Right forelimb (tissue), 1 donor: ENCODE measurements at places on chromosomes 6 and 20.

GRCh38 chr6:38131527-38131965 is 312.0 kb downstream of the ZFAND3 start:
- DNase-seq = peak; percentile 59

DNA sequence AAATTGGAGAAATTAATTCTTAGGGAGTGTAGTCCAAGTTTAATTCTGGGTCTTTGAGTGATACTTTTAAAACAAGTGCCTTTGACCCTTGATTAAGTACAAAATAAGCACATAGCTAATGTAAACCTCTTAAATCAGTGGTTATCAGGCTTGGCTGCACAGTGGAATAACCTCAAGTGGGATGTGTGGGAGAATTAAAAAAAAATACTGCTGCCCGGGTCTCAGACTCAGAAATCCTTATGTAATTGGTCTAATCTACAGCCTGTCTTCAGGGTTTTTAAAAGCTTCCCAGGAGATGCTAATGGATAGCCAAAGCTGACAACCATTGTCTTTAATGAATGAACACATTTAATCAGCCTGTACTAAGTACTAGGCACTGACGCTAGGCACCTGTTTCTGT is 28.5 kb upstream of the TMEM14A start:
- DNase-seq = no peak

DNA sequence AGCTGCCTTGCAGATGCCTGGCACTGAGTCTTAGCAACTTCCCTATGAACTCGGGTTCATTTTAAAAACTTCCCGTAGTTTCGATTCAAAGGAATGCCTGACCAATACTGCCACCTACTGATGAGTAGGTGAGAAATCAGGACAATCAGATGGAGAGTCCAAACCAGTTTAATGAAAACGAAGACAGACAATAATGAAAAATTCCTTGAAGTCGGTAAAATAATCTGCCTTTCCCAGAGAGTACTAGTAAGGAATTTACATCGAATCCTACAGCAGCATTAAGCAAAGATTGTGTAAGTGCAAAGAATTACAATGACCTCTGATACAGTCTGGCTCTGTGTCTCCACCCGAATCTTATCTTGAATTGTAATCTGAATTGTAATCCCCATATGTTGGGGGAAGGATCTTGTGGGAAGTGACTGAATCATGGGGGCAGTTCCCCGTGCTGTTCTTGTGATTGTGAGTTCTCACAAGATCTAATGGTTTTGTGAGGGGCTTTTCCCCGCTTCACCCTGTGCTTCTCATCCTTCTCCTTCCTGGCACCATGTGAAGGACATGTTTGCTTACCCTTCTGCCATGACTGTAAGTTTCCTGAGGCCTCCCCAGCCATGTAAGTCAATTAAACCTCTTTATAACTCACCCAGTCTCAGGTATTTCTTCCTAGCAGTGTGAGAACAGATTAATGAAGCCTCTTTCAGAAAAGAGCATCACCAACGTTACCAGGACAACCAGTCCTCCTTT is 134.4 kb downstream of the ARHGAP18 start:
- no peak for DNase-seq

DNA sequence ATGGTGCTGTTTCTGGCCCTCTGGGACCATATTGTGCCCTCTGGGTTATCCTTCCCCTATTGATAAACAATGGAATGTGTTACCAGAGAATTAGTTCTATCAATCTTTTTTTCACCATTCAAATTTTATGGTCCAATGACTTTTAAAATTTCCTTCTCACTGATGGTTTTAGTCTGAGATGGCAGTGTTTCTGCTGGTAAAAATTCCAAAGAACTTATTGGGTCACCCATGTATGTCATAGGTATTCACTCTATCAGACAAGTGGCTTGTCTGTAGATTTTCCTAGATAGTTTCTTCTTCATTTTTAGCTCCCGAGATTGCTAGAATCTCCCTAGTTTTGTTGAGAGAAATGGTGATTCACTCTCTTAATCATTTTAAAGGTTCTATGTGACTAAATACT is 357.2 kb upstream of the RGS17 start:
- DNase-seq = no peak

DNA sequence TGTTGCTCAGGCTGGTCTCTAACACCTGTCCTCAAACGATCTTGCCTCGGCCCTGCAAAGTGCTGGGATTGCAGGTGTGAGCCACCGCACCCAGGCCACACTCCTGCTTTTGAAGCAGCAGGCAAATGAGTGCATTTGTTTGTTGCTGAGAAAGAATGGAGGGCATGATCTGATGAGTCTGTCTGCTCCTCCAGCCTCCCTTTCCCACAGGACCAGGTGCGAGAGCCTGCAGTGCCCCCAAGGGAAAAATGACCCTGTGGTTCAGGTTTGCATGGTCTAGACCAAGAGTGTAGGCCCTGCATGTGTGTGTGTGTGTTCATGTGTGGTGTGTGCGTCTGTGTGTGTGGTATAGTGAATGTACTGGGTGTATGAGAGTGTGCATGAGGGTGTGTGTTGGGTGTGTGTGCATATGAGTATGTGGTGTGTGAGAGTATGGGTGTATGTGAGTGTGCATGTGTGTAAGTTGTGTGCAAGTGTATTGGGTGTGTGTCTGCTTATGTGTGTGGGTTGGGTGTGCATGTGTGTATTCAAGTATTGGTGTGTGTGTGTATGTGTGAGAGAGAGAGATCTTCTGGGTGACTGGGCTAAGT is 22.8 kb upstream of the FOXC1 start:
- no peak for DNase-seq

DNA sequence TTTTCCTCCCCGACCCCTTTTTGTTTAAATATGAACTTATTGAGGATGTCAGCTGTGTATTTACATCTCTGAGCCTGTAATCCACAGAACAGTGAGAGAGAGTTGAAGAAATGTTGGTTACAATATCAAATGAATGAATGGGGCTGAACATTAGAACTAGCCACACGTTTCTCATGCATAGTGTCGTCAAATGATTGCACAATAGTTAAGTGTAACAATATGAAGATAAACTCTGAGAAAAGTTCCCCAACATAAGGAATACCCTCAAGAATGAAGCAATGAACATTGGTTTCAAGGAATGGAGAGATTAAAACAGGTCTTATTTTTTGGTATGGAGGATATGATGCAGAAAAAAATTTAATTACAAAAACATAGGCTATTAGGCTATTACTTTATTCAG is 100.5 kb upstream of the DTNBP1 start:
- DNase-seq = no peak

DNA sequence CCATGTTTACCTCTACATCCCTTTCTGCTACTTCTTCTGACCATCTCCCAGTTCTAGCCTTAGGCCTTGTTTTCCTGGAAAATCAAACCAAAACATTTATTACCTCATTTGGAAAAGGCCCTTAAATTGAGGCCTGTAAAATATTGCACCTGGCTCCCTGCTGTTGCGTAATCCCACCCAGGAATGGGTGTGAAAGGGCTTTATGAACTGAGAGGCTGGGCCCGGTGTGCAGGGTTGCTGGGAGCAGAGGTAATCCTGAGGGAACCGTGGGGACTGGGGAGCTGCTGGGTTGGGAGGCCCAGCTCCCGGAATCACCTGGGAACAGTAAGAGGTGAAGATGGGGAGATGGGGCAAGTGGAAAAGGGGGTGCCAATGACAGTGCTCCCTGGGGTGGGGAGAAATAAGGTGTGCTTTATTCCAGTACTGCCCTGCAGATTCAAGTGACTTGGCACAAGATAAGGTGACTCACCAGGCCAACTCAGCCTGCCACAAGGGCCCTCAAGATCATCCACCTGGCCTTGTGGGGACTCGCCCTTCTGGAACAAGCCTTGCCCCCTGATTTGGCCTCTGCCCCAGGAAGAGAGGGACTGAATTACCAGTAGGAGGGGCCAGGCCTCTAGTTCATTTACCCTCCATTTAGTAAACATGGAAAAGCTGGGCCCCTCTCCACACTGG is 44.2 kb downstream of the KCNK5 start:
- DNase-seq = no peak

GRCh38 chr20:19212821-19213502 is 520 bp downstream of the SLC24A3 start:
- DNase-seq = peak; percentile 76

GRCh38 chr20:889106-889505 is 27.0 kb downstream of the ANGPT4 start:
- no peak for DNase-seq

GRCh38 chr20:16922834-16923233 is 174.7 kb downstream of the OTOR start:
- DNase-seq = no peak

DNA sequence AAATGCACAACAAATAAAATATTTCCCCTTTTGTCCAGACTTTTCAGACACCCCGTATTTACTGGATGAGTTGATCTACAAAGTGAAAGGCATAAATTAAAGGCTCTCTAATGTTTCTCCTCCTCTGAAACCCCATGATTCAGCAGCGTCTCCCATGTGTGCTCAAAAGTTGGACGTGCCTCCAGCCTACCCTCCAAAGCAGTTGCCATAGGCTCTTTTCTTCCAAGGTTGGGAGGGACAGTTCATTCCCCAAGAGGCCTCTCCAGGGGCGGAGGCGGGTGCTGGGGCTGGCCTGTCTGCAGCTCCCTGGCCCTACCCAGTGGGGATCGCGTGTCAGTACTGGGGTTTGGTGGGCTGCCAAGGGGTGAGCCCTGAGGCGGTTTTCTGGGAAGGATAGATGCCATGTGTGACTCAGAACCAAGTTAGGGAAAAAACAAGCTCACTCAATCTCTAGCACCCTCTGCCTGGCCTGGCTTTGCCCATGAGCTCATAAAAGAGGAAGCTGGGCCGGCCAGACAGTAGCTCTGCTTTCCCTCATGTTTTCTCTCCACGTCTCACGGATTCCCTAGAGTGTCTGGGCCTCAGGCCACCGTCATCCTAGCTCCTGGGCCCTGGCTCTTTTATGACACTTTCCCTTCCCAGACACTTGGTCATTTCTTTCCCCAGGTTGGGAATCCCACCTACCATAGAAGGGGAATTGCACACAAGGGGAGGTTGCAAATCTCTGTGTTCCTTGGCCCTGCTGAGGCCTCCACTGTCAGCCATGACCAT is 8.0 kb upstream of the IER3 start:
- DNase-seq = peak; percentile 89

DNA sequence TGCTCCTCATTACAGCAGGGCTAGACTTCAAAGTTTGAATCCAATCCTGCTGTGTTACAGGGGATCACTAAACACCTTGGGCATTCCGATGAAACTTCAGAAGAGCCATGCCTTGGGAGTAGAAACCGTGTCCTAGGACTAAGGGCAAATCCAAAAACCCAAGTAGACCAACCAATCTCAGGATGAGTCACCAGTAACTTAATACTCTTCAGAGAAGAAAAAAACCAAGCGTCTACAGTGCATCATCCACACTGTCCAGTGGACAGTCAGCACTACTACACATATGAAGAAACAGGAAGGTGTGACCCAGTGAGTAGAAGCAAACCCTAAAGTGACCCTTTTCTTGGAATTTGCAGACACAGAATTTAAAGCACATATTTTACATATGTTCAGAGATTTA is 39.5 kb upstream of the VAPB start:
- DNase-seq = no peak

DNA sequence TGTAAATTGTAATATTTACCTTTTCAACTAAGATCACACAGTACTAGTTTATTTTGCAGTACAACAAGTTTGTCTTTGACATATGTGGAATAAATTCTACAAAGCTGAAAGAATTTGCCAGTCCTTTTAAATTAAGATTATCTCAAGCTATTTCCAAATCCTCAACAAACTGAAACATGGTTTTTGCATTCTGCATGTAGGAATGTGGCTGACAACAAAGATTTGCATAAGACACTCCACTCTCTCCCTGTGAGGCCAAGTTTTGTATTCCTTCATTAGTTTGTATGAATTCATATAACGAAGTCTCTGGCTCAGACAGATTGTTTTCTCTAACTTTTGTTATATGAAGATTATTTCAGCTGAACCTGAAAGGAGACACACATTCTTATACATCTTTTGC is 124.1 kb upstream of the THEMIS start:
- DNase-seq = no peak

DNA sequence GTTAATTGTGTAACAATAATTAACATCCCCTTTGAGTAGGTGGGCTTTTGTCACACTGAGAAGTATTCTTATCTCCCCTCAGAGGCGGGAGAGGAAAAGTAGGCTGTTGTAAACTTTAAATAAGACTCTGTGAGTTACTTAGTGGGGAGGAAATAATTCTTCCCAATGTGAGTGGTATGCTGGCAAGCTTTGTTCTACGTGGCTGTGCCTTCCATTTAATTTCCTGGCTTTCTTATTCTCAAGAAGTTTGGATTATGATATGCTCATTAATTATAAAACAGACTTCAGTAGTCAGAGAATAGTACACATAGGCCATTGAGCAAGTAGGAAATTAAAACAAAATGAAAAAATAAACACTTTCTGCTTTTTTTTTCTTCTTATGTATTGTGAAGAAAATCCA is 19.1 kb downstream of the ADGRB3 start:
- no peak for DNase-seq

DNA sequence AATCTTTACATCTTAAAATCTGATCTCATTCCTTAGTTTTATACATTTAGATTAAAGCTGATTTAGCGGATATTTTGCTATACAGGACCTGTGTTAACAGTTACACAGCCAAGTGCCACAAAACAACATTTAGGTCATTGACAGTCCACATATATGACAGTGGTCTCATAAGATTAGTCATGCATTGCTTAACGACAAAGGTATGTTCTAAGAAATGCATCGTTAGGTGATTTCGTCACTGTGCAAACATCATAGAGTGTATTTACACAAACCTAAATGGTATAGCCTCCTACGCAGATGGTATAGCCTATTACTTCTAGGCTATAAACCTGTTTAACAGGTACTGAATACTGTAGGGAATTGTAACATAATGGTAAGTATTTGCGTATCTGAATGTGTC is 21.6 kb downstream of the ADGRG6 start:
- DNase-seq = no peak

DNA sequence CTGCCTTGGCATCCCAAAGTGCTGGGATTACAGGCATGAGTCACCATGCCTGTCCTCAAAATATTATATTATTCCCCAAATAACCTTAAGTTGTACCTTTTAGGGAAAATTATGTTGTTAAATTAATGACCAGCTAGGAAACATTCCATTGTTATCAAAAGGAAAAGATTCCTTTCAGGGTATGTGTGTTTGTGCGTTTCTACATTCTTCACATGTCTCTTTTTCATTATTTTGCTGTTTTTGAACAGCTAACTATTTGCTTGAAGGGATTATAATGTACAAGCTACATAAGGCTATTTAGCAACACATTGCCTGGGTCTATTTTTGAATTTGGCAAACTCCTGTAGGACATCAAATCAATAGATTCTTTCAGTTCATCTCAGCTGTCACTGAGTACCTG is 57.1 kb downstream of the GJA1 start:
- DNase-seq = no peak

DNA sequence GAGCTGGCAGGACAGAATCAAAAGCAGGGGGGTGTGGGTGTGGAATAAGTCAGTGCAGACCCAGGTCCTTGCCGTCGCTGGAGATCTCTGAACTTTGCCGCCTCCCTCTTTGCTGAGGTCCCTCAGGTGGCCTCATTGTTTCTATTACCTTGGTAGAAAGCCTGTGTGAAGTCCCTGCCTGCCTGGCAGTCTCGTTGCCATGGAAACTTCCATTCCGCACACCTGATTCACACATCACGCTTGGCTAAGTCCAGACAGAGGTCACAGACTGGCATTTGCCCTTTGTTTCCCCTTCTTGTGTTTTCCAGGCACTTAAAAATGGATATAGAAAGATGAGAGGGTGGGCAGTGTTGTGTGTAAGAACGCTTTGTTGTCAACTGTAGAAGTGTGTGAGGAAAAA is 260.6 kb downstream of the PRL start:
- no peak for DNase-seq

GRCh38 chr6:115914098-115914497 is 146.6 kb downstream of the FRK start:
- no peak for DNase-seq

GRCh38 chr6:77094821-77095220 is 368.5 kb downstream of the HTR1B start:
- no peak for DNase-seq

- no peak for DNase-seq
Observed at GRCh38 chr20:16589623-16590022, 16.4 kb upstream of the KIF16B start.
